ENCODE measurements at places on chromosomes 16 and 17.

DNA sequence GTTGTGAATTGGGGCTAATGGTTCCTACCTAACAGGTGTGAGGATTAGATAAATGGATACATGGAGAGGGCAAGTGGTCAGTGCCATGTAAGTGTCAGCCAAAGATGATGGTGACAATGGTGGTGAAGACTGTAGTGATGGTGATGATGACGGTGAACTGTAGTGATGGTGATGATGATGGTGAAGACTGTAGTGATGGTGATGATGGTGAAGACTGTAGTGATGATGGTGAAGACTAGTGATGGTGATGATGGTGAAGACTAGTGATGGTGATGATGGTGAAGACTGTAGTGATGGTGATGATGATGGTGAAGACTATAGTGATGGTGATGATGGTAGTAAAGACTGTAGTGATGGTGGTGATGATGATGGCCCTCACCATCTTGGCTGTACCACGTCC is 18.1 kb upstream of the GNG13 start:
- DNase-seq, result no peak

DNA sequence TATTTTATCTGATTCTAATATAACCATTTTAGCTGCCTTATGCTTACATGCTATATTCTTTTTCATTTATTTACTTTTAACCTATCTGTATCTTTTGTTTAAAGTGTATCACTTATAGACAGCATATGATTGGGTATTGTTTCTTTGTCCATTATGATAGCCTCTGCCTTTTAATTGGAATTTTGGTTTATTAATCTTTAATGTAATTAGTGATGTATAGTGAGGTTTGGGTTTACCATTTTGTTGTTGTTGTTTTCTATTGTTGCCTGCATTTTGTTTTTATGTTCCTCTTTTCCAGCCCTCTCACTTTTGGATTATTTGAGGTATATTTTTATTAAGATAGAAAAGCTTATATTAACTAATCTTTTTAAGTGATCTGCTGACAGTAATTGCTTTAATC is 59.4 kb downstream of the NLK start:
- no peak for DNase-seq

- no peak for DNase-seq
Measured at GRCh38 chr16:58970775-58971174, 236.7 kb upstream of the GOT2 start.

- no peak for DNase-seq
Measured at GRCh38 chr17:55479903-55480302, 31.3 kb downstream of the SMIM36 start.

GRCh38 chr16:78553268-78554039 is 454.0 kb downstream of the WWOX start:
- no peak for DNase-seq

DNA sequence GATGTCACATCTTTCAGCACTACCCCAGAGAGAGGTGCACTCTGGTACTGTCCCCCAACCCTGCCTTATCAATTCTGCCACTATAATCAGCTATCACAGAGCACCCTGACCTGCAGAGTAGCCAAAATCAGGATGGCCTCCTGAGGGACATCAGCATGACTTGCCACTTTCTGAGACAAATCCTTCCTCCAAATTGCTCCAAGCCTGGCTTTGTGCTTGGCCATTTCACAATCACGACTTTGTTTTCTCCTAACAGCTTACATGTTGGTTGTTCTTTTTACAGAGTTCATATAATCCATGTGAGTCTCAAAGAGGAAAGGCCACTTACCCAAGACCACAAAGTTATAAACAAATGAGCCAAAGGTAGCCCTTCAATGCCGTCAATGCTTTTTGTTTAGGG is 449.0 kb upstream of the CDH5 start:
- DNase-seq, result no peak

DNA sequence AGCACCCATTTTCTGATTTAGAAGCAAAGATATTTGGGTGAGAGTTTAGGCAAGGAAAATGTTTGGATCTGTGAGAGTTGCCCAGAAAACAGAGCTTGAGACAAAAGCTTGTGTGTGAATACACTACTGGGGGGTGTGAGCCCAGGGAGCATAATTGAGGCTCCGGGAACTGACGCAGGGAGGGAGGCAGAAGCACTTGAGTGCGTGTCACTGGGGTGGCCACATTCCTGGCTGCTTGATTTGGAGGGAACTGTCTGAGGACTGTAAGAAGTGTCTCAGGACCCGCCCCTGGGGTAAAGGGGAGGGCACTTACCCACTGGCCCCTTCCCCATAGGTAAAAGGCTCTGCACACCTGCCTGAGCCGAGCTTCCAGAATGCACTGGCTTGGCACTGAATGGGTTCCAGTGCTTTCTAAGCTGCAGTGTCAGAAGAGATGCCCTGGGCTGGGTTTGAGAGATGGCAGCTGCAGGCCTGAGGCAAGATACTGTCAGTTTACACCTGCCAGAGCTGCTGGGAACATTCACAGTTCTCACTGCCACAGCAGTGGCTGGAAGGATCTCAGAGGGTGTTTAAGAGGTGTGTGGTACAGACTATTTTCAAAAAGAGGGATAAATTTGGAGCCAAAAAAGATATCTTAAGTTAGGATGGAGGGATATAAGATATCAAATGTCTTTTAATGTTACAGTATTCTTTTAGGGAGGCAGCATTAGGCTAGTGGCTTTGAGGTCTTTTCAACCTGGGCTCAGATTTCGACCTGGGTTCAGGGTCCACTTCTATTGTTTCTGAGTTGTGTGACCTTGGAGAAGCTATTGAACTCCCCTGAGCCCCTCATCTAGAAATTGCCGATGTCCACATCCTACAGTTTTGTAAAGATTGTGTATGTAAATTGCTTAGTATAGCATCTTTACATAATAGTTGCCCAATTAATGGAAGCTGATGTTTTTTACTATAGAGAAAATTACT is 6.9 kb upstream of the TEX2 start:
- no peak for DNase-seq

DNA sequence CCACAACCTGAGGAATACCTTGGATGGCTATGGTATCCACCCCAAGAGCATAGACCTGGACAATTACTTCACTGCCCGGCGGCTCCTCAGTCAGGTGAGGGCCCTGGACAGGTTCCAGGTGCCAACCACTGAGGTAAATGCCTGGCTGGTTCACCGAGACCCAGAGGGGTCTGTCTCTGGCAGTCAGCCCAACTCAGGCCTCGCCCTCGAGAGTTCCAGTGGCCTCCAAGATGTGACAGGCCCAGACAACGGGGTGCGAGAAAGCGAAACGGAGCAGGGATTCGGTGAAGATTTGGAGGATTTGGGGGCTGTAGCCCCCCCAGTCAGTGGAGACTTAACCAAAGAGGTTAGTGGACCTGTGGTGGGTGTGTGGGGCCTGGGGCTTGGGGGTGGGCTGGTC is 3.1 kb downstream of the NFE2L1 start:
- no peak for DNase-seq

DNA sequence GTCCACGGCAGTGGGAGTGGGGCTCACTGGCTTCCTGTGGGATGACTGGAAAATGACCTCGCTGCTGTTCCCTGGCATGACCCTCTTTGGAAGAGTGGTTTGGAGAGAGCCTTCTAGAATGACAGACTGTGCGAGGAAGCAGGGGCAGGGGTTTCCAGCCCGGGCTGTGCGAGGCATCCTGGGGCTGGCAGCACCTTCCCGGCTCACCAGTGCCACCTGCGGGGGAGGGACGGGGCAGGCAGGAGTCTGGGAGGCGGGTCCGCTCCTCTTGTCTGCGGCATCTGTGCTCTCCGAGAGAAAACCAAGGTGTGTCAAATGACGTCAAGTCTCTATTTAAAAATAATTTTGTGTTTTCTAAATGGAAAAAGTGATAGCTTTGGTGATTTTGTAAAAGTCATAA is 7.8 kb upstream of the RNF213 start:
- DNase-seq, result no peak

GRCh38 chr17:76947309-76947708 is 79.1 kb downstream of the MGAT5B start:
- DNase-seq, result no peak

GRCh38 chr16:30380803-30381208 is 1.6 kb downstream of the SEPTIN1 start:
- DNase-seq, result no peak
